ENCODE measurements at places on chromosomes 6 and 20.

- DNase-seq = no peak
These were observed 47.4 kb downstream of the MOCS1 start for GRCh38 chr6:39886871-39887270.

DNA sequence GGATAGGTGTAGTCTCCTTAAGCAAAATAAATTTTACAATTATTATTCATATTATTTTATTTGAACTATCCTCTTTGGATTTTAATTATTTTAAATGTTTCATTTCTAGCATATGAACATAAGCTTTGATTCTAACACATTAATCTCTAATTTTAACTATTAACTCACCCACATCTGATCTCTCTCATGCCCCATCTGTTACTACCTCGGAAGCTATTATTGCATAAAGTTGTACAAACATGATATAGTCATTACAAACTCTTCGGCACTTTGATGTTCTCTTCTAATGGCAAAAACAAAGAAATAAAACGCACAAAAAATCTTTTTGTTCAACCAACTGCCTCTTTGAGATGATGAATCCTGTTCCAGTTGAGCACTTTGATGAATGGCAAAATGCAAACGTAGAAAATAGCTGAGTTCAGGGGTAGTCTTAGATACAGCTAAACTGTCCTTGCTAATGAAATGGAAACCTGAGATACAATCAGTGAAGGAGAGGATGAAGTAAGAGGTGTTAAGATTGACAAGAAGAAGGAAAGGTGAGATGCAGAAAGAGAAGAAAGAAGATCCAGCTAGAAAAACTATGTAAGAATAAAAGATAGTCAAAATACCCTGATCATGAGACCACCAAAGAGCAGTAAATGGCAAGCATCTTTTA is 41.1 kb downstream of the EPM2A start:
- DNase-seq = no peak

DNA sequence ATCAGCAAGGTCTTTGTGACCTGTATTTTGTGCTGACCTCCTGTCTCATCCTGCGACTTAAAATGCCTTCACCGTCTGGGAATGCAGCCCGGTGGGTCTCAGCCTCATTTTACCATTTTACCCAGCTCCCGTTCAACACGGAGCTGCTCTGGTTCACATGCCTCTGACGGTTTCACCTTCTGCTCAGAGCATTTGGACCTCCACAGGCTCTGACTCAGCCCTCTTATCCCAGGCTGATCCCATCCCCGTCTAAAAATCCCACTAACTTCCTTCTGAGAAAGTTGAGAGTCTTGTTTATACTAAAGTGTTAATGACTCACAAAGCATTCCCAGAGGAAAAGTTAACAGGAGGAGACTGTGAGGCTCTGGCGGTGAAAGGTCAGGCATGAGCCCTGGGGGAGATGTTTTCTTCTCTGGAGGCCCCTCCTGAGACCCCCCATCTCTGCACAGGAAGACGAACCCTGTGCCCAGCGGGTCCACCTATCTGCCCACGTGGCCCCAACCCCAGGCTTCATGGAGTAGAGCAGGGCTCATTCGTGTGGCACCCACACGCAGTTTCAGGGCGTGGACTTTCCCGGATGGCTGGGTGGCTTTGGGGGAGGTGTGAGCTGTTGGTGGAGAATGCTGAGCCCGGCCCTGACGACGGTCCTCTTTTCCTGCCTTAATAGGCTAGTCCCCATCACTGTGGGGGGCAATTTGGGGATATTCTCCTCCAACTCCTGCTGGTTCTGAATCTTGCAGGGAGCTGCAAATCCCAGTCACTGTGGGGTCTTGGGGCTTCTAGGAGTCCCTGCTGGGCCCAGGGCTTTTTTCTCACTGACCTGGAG is 3.3 kb upstream of the BIRC7 start:
- no peak for DNase-seq

DNA sequence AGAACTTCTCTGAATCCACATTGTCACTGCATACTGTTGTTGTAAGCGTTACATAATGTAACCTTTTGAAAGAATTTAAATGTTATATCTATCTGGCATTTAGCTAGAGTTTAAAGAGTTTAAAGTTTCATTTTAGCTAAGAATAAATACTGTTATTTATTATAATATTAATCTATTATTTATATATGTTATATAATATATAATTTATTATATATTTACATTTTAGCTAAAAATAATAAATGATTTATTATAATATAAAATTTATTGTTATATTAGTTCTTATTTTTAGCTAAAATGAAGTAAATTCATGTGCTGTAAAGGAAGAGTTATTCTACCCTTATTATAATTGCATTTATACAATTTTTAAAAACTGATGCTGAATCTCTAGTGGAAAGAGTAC is 255.4 kb upstream of the QKI start:
- no peak for DNase-seq

DNA sequence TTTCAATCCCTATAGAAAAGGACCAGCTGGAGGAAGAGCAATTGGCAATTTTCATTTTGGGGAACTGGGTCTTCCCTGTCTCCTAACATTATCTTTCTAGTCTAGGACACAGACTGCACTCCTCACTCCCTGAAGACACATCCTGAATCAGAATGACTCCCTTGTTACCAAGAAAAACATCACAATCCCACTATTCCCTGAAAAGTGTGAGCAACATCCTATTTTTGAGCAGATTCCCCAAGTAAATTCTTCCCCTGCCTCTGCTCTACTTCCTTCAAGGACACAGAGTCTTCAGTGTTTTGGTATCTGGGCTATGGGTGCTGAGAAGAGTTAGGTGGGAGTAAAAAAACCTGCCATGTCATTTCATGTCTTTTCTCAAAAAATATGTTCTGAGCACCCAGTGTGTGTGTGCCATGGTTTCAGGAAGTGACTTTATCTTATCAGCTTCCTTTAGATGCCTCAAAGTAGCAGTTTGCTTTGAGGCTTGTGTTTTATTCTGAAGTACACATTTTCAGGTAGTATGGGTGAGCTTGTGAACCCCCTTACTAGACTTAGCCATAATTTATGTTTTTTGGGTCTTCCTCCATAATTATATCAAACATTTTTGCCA is 12.4 kb downstream of the LAMA4 start:
- no peak for DNase-seq

DNA sequence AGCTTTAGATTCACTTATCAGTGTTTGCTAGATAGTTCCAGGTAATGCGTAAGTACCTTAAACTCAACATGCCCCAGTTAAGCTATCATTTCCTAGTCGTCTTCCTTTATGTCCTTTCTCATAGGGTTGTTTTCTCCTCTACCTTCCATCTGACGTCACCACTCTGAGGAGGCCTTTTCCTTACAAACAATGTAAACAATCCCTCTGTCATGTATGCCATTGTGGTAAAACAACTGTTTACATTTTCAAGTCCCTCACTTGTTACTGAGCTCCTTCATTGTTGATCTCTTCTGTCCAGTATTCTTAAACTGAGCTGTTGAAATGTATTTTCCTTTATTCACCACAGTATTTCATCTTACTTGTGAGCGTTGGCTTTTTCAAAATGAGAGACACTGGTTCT is 45.4 kb upstream of the PLCG1 start:
- DNase-seq = no peak
